Type B pancreatic cell (in vitro differentiated cells): ENCODE measurements at places on chromosomes 6 and 20.

DNA sequence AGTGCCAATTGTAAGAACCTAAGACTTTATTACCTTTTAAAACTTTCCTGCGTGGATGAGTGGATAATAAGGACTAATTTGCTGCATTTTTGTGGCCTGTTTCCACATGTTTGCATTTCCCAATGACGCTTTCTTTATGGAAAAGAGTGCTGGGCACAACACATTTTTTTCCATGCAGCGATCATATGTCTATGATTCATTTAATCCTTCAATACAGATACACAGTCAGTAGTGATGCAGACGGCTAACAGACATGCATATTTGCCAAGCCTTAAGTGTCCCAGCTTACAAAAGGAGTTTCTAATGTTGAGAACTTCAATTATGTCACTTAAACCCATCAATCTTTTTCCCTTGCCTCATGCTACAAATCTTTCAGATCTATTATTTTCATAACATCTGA, 239.8 kb upstream of the PREP start:
- DNase-seq = no peak

DNA sequence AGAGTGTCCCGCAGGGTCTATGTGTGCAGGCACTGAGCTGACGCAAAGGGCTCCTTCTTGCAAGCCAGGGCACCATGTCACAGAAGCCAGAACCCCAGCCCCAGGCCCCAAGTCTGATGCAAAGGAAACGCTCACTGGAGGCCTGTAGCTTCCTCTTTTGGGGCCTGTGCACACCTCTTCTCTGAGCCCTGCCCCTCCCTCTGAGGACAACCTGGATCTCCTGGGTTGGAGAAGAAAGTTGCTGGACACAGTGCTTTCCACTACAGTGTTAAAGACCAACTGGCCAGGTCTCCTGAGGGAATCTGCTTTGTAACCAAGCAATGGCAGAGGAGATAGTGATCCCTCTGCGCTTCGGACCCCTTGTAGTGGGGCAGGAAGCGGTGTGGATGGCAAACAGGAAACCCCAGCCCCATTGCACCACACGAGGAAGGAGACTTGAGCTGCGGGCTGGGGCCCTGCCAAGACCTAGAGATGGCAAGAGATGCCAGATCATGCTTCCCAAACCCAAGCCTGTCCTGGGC, 90.0 kb downstream of the PRND start:
- DNase-seq = no peak

GRCh38 chr6:17988422-17988944, 1.0 kb upstream of the KIF13A start:
- no peak for DNase-seq

GRCh38 chr20:57714409-57715267, 4.8 kb upstream of the PMEPA1 start:
- no peak for DNase-seq

DNA sequence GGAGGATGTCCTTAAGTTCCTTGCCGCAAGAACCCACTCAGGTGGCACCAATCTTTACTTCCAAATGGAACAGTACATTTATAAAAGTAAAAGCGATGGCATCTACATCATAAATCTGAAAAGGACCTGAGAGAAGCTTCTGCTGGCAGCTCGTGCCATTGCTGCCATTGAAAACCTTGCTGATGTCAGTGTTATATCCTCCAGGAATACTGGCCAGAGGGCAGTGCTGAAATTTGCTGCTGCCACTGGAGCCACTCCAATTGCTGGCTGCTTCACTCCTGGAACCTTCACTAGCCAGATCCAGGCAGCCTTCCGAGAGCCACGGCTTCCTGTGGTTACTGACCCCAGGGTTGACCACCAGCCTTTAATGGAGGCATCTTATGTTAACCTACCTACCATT, 191.7 kb downstream of the TRIM27 start:
- no peak for DNase-seq

DNA sequence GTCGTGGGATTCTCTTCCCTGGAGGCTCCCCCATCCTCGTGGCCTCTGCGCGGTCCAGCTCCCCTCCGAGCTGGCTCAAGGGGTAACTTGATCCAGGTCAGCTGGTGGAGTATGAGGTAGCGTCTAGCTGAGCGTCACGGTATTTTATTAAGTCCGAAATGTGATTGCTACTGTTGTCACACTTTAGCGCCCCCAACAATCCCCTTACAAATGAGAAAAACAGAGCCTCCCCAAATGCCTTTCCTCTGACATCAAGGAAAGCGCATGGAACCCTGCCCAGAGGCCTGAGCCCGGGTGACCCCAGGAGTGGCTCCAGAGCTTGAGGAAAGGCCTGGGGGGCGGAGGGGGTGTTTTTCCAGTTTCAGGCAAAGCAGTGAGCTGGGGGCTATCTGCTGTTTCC, 192.4 kb downstream of the ZMYND8 start:
- DNase-seq = no peak

GRCh38 chr20:63009988-63010769, 3.4 kb upstream of the BHLHE23 start:
- DNase-seq = no peak

GRCh38 chr6:35737413-35738211, 780 bp downstream of the ARMC12 start:
- DNase-seq = no peak

DNA sequence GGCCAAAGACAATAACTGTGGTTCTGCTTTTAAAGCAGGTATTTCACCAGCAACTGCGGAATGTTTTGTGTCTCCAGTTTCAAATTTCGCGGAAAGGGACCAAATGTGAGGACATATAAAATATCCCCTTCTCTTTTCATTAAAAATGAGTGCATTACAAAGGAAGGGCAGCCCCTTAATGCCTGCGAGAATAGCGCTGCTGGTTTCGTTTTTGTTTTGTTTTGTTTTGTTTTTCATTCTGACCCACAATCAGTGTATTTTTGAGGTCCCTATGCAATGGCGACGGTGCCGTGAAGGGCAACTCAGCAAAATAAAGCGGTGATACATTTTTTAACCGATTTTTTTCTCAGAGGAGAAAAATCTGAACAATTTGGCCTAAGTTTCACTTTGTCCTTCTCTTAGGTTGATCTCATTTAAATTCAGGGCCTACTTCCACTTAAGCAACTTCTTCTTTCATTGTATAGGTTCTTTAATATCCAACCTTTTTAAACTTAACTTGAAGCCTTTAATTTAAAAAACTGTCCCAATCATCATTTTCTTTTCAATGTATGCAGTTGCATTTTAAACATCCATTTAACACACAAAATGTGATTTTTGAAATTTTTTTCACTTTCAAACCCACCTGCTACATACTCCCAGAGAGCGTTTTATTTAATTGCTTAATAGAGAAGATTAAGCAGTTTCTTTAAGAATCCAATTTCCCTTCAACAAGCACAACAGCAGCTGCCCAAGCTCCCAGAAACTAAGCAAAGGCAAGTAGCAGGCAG, 2.9 kb upstream of the HIVEP2 start:
- DNase-seq = no peak
